ENCODE measurements at places on chromosomes 5 and 9.

DNA sequence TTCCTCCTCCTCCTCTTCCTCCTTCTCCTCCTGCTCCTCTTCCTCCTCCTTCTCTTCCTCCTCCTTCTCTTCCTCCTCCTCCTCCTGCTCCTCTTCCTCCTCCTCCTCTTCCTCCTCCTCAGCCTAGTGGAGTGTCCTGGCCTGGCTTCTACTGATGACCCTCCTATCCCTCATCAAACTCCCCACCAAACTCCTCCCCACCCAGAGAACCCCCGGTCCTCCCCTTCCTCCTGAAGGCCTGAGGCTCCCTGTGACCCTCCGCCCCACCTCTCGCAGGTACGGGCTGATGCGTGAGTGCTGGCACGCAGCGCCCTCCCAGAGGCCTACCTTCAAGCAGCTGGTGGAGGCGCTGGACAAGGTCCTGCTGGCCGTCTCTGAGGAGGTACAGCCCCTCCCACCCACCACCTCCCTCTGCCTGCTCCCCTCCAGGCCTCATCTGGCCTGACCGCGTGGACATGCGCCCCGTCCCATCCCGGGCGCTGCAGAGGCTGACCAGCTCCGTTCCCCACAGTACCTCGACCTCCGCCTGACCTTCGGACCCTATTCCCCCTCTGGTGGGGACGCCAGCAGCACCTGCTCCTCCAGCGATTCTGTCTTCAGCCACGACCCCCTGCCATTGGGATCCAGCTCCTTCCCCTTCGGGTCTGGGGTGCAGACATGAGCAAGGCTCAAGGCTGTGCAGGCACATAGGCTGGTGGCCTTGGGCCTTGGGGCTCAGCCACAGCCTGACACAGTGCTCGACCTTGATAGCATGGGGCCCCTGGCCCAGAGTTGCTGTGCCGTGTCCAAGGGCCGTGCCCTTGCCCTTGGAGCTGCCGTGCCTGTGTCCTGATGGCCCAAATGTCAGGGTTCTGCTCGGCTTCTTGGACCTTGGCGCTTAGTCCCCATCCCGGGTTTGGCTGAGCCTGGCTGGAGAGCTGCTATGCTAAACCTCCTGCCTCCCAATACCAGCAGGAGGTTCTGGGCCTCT, 10.6 kb downstream of the FGFR4 start:
- no peak for DNase-seq

GRCh38 chr9:75866273-75866871, 24.1 kb upstream of the PCSK5 start:
- no peak for DNase-seq

GRCh38 chr5:56011835-56012234, 17.1 kb upstream of the IL6ST start:
- DNase-seq, result no peak

DNA sequence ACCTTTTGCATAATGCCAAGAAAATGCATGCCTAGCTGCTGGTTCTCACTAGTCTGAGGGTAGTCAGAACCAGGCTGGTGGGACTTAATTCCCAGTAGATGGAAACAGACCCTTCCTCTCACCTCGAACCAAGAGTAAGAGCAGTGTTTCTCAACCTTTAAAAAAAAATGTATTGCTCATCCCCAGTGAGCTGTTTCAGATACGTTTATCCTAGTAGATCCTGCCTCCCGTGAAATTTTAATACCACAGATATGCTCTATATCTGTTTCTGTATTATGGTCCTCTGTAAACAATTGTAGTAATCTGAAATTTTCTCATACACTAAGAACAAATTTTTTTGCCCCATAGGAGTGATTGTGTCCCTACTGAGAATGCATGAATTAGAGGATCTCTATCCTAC, 86.2 kb downstream of the TEK start:
- no peak for DNase-seq

DNA sequence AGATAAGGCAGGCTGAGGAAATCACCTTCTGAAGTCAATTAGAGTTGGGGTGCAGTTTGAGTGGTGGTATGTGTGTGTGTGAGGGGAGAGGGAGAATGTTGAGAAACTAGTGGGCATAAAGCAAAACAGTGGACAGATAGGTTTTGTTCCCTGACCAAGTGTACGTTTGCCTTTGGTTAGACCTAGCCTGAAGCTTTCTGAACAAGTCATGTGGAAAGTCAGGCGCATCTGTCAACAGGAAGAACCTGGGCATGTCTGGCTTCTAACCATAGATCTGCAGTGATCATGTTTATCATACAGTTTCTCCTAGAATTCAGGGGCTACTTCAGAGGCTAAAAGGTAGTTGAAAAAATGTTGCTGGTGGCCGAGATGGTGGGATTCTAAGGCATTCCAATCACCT, 143.2 kb upstream of the PCA3 start:
- no peak for DNase-seq

GRCh38 chr9:129164246-129164930, 13.7 kb downstream of the IER5L start:
- DNase-seq, result no peak

DNA sequence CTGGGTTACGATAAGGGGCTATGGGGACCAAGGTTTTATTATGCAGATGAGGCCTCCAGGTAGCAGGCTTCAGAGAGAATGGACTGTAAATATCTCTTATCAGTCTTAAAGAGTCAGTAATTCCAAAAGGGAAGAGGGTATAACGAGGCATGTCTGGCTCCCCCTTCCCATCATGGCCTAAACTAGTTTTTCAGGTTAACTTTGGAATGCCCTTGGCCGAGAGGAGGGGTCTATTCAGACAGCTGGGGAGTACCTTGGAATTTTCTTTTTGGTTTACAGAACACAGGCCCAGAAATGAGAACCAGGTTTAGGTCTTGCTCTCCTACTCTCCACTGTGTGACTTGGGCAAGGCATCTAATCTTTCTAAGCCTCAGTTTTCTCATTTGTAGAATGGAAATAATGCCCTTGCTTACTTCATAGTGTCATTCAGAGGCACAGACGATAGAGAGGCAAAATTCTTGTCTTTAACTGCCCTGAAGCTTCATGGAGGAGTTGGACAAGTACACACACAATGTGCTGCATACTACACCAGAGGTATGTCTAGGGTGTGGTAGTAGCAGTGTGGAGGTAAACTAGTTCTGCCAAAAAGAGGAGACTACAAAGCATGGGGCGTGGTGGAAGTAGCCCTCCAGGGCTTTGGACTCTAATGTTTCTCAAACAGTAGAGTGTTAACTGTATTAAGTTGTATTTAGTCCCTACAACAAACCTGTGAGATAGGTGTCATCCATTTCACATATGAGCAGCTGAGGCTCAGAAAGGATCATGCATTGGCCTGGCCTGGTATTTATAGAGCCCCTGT, 45.5 kb downstream of the IRF1 start:
- no peak for DNase-seq

DNA sequence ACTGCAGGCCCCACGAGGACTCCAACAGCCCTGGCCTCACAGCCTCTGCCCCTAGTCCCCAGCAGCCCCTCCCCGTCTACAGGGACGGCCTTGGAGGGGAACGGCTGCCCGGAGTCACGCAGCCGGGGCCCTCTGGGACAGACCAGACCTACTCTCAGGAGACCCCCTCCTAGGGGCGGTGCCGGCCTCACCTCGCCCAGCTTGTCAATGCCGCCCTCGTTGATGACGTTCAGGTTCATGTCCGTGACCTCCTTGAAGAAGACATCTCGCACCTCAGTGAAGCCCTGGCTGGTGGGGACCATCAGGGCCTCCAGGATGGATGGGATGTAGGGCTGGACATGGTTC, 58.6 kb downstream of the LRSAM1 start:
- no peak for DNase-seq

DNA sequence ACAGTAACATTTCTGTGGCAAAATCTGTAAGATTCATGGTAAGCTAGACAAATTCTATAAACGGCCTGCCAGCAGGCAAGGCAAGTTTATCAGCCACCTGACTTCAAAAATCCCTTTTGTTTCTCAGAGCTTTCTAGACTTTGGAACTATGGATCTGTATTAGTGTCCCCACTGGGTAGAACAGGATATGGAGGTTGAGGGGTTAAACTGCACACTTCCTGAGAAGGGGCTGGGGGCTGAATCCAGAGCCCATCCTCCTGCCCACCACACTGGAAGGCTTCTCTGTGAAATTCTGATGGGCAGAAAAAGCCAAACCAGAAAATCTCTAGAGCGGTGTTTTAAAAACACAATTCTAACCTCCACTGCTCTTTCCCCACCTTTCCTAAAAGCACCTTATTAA, 128.7 kb downstream of the ENTREP1 start:
- DNase-seq, result no peak

DNA sequence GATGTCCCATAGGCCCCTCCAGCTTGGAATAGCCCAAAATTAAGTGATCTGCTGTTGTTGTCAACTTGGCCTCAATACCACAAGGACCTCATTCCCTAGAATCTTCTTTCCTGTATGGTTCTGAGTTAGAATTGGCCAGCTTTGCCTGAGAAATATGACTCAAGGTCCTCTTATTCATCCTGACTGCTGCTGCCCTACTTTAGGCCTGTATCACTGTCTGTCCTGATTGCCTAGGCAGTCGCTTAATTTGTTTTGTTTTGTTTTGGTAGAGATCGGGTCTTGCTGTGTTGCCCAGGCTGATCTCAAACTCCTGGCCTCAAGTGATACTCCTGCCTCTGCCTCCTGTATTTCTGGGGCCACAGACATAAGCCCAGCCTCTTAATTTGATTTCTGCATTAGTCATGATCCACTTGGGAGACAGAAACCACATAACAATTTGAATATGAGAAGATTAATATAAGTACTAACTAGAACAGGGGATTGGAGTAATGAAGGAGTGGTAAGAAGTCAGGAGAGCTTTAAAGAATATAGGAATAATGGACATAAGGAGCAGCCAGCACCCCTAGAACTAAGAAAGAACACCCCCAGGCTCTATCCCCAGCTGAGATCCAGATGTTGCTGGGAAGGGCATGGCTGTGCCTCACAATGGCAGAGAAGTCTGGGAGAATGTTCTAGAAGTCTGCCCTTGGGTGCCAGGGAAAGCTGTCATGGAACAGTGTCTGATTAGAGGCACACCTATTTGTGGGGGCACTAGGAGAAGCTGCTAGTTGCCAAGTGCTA, 4.6 kb downstream of the TEX53 start:
- no peak for DNase-seq

- DNase-seq, result no peak
Observed at GRCh38 chr5:58122848-58123392, 337.0 kb downstream of the PLK2 start.

- no peak for DNase-seq
Observed at GRCh38 chr5:54491326-54491725, 26.2 kb upstream of the SNX18 start.

- DNase-seq, result no peak
Observed at GRCh38 chr5:66689522-66690220, 93.5 kb downstream of the MAST4 start.

GRCh38 chr9:78601957-78602565, 305.1 kb downstream of the PSAT1 start:
- DNase-seq, result no peak

- DNase-seq, result no peak
Observed at GRCh38 chr9:2043243-2043642, 28.1 kb downstream of the SMARCA2 start.

- no peak for DNase-seq
Observed at GRCh38 chr5:139105621-139106071, 92.5 kb downstream of the SIL1 start.

DNA sequence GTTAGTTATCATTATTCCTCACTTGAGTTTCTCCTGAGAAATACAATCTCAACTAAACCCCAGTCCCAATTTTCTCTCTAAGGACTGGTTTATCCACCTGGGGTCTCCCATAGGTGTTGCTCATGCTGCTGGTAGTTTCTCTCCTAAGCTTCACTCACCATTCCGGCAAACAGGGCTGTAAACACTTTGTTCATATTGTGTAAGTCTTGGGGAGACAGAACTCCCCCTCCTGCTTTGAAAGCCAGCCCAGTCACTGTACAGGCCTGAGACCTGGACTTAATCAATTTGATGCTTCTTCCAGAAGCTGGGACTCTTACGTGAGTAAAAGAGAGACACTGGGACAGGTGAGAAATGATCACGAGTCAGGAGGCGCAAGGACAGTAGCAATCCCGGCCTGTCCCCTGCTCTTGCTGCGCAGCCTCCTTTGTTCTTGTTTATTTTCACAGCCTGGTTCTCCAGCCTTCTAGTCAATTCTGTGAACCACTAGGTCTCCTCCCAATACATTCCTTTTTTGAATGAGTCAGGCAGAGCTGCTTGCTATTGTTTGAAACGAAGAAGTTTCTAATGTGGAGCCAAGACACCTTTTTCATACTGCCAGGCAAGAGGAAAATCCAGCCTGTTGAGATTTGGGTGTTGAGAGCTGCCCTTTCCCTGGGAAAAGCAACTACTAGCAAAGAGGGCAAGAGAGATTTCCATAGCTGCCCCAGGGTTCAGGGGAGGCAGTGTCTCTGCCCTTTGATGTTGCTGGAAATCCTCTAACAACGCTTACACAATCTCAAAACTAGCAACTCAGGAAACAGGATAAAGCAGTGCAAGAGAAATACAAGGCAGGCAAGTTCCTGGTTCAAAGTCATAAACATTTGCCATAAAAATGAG, 9.2 kb upstream of the SHROOM1 start:
- DNase-seq, result no peak

DNA sequence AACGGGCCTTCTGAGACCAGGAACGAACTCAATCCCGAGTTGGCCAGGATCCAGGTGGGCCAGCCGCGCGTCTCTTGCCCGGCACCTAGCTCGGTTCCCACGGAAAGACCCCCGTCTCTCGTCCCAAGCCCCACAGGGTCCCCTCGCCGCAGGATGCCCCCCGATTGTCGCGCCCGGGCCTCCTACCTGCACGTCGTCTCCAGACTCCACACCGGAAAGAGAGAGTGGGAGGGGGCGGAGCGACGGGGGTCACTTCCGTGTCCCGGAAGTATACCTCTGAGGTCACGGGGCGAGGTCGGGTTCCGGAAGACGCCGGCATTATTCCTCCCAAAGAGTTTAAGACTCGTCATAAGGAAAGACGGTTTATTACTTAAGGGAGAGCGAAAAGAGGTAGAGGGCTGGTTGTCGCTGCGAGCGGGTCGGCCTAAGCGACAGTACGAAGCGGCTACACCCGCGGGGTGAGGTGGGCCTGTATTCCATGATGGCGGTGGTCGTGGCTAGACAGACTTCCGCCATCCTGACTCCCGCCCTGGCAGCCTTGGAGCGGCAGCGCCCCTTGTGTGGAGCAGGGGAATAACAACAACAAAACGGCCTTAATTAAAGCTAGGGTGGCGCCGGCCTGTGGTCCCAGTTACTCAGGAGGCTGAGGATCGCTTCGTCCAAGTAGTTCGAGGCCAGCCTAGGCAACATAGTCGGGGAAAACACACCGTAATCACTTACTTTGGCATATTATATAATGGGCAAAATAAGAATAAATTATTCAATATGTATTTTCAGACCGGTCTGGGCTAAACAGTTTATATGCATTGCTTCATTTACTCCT, at the start of gene RPS14:
TSS of gene RPS14 (minus strand) at position 223 of the 823 bp plus-strand sequence. CDS start 2,006 bp downstream, outside the sequence.
- DNase-seq, result peak; percentile 84

GRCh38 chr9:96192710-96193109, 109.3 kb downstream of the HSD17B3 start:
- DNase-seq, result no peak

GRCh38 chr5:88879724-88880123, 3.3 kb downstream of the MEF2C start:
- DNase-seq, result no peak

GRCh38 chr5:15948190-15948589, 231.4 kb downstream of the MARCHF11 start:
- DNase-seq, result no peak

GRCh38 chr9:25681266-25681665, 3.0 kb upstream of the TUSC1 start:
- no peak for DNase-seq

- no peak for DNase-seq
Observed at GRCh38 chr5:55481293-55481855, 53.4 kb downstream of the PLPP1 start.
